ENCODE measurements at places on chromosomes 2 and 18. TPM values are rescaled to one million over a fixed set of nuclear protein-coding genes. Genes with fewer than 3 reads are reported as not detected.

- DNase-seq, result no peak
Observed at GRCh38 chr2:52193804-52194203, 1161.9 kb upstream of the NRXN1 start.

OTOS gene
- total RNA-seq, result not detected

DNA sequence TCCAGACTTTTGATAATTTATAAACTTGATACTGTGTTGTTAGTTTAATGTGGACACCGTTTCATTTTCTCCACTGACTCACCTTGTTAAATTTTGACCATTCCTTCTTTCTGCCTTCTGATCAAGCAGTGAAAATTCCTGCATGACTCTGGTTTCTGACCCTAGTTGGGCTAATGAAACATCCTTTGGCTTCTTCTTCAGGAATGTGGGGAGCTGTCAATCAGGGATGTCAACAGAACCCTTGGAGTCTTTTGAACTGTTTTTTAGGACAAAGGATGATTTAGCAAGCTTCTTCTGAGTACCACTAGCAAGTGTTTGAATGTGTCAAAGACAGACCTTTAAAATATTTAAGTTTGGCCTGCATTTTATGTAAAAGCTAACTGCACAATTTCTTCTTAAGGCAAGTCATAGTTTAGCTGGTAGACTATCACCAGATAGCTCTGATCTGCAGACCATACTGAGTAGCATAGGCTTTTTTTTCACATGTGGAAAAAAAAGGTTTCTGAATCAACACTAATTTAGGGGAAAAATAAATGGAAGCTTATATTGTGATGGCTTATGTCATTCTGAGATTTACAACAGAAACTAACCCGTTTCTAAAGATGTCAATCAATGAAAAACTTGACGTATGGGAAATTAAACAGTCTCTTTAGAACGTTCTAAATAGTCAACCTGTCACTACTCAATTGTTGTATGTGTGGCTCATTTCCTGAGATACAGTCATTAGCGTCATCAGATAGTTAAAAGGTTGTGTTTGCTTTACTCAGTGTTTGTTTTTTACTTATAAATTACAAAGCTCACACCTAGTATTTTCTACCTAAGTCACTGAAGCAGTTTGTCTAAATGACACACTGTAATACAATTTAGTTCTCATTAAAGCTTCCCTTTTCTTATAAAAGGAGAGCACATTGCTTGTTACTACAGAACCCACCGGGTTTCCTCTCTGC is 311.4 kb downstream of the PTPRM start:
- no peak for DNase-seq

DNA sequence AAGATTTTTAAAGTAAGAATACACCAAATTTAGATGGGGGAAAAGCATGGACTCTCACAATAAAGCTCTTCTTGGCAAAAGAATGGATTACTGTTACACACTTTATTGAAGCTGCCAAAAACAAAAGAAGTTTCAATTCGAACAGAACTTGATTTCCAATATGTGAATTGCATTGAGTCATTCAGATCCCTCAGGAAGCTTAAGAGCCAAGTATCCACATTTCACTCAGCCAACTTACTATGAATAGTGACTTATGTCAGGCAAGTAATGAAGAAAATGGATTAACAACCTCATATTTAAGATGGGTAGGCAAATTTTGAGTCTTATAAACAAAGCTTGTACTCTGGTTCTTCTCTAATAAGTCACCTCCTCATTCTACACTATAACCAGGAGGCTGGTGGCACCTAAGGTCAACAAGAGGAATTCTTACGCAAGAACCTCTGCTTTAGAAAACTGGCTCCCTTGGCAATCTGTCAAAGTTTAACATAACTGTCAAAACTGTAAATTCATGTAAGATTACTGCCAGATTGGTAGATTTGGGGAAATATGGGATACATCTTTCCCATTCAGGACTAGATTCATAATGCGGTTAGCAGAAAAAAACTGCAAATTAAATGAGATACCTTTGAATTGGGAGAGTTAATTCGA is 6.0 kb downstream of the HADHA start:
- no peak for DNase-seq

GRCh38 chr2:138087751-138088593 is 123.7 kb downstream of the HNMT start:
- DNase-seq, result no peak

Data from uterus (tissue), 4 donors.